ENCODE measurements at places on chromosomes 11 and 22.

DNA sequence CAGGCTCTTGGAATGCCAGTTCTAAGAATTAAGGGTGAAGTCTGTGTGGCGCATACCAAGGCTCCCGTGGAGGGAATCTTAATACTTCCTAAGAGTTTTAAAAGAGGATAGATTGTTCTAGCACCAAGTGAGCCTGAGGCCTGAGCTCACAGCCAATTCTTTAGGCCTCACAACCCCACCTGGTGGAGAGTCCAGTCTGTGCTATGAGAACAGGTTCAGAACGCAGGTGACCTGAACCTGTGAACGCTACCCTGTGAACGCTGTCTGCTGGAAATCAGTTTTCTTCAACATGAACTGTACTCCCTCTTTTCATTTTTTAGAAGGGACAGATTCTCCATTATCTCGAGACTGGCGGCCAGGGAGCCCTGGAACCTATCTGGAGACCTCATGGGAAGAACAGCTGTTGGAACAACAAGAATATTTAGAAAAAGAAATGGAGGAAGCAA, 43.2 kb upstream of the DLAT start:
- DNase-seq, result peak; percentile 39

- DNase-seq, result no peak
These were observed 144.0 kb downstream of the FBXO7 start for GRCh38 chr22:32618441-32619140.

- no peak for DNase-seq
These were observed 51.3 kb upstream of the SESN3 start for GRCh38 chr11:95282291-95282751.

GRCh38 chr11:100821198-100821597, 134.1 kb downstream of the ARHGAP42 start:
- DNase-seq, result no peak

GRCh38 chr11:128179039-128179438, 408.3 kb downstream of the ETS1 start:
- DNase-seq, result no peak

DNA sequence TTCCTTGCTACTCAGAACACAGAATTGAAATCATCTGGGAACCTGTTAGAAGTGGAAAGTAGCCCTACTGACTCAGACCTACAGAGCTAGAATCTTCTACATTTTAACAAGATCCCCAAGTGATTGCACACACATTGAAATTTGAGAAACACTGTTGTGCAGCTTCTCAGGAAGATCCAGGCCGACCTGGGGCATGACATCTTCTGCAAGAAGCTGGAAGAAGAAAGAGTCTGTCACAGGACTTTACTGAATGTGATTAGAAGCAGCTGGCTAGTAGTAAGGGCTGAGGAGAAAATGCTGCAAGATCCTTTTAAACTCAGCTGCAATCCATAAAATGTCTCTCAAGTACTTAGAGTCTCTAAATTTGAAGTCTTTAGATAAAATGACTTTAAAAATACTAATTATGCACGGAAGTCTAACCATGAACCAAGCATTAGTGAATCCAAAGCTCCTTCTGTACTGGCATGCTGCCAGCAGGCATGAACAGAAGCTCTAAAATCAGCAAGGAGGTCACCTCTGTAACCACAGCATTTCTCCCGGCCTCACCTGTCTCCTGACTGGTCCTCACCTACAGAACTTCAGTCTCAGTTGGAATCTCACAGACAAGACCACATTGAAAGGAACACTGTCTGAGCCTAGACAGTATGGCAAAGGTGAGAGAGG, 85.0 kb downstream of the SERGEF start:
- no peak for DNase-seq

GRCh38 chr11:106957030-106957482, 61.2 kb downstream of the GUCY1A2 start:
- DNase-seq, result peak; percentile 12

DNA sequence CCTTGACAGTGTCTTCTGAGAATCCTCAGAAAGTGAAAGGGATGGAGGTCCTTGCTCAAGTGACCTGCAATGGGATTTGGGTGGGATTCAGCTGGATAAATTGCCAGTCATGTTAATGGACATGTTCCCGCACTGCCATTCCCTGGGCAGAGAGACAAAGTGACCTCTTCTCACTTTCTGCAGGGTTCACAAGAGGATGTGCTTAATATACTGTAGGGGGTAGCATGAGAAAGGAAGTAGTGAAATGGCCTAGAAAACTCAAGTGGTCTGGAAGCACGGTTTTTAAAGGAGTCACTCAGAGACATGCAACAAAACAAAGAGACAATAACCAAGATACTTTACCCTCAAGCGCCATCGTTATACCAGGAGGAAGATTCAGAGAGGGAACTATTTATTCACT, 70.2 kb downstream of the NELL1 start:
- DNase-seq, result no peak

GRCh38 chr11:62719302-62719978, 7.8 kb downstream of the HNRNPUL2 start:
- DNase-seq, result no peak

- DNase-seq, result no peak
These were observed 12.1 kb downstream of the LRFN4 start for GRCh38 chr11:66868726-66869566.

DNA sequence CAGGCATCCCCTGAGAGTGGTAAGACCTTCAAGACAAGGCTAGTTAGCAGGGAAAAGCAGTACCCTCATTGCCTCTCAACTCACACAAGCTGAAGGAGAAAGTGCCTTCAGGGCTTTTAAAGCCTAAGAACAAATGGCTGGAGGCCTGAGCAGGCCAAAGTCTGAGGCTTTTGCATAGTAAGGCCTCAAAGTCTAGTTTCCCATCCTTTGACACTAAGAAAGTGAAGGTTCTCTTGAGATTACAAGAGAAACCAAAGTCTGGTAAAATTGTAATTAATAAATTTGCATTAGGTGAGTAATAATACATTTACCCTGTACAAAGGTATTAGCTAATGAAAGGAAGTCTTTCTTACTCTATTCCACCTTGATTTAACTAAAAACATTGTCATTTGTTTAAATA, 47.0 kb upstream of the CCDC89 start:
- DNase-seq, result no peak

- no peak for DNase-seq
These were observed 3.6 kb upstream of the WT1 start for GRCh38 chr11:32438866-32439489.

- peak; percentile 25 for DNase-seq
These were observed 2.7 kb upstream of the RHOD start for GRCh38 chr11:67053896-67054329.

GRCh38 chr22:42724062-42724461, 3.4 kb upstream of the A4GALT start:
- no peak for DNase-seq

- DNase-seq, result no peak
These were observed 843 bp downstream of the OR56B1 start for GRCh38 chr11:5737091-5737490.

GRCh38 chr11:80841675-80842074, 1400.8 kb upstream of the TENM4 start:
- no peak for DNase-seq

GRCh38 chr22:20076627-20077172, 3.3 kb upstream of the DGCR8 start:
- DNase-seq, result no peak

DNA sequence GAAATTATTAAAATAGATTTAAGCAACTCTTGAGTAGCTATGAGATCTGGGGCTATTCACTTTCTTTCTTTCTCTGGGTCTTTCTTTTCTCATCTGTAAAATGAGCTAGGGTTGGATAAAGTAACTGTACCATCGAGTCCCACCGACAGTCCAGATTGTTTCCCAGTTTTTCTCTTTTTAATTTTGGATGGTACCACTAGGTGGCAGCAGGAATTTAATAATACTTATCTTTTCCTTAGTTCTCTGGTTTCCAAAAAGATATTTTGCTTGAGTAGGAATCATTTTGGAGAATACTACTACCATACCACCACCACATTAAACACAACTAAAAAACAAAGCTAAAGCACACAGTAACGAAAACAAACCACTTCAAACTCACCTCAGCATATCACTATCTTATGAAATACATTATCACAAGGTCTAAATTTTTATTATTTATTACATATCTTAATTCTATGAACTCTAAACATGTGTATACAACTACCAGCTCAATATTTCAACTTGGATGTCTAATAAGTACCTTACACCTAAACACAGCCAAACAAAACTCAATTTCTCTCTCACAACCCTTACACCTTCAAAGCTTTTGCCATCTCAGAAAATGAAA, 584.0 kb downstream of the KCNA4 start:
- DNase-seq, result no peak

DNA sequence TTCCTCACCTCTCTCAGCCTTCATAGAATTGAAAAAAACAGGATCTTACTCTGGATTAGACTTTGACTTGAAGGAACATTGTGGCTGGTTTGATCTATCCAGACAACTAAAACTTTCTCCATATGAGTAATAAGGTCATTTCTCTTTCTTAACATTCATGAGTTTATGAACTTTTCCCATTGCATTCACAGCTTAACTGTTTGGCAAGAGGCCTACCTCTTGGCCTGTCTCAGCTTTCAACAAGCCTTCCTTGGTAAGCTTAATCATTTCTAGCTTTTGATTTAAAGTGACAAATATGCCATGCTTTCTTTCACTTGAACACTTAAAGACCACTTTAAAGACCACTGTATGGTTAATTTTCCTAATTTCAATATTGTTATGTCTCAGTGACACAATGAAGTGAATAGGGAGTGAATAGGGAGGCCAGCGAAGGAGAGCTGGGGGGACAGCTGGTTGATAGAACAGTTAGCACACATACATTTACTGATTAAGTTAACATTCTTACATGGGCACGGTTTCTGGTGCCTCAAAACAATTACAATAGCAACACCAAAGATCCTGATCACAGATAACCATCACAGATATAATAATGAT, 17.0 kb downstream of the IMMP1L start:
- no peak for DNase-seq

GRCh38 chr11:120086651-120087050, 51.3 kb downstream of the TRIM29 start:
- DNase-seq, result no peak

GRCh38 chr22:50367778-50368500, 24.8 kb downstream of the PPP6R2 start:
- DNase-seq, result no peak

DNA sequence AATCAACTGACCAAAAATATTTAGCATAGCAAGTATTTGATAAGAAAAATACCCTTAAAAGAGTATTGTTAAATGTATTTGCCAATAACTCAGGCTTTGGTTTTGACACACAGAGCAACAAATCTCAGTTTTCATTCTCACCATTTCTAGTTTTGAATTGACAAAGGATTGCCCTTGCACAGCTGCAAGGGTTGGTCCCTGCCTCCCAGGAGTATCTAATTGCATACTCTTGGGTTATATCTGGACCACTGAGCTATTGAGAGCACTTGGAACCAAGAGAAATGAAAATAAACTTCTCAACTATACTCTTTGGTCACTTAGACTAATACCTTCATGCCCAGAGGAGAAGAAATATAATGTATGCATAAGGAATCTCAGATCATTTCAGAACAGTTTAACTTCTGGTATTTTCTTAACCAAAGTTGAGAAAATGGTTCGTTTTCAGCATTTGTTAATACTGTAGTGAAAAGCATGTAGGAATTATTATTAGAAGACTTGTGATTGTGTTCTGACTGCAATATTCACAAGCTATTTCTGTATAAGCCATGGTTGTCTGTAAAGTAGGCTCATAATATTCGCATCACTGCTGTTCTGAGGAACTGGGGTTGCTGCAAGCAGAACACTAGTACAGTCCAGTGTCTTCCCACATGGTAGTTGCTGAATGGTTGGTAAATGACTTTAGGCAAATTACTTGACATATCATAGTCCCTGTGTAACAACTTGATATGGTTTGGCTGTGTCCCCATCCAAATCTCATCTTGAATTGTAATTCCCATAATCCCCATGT, 7.9 kb downstream of the C2CD3 start:
- DNase-seq, result no peak

DNA sequence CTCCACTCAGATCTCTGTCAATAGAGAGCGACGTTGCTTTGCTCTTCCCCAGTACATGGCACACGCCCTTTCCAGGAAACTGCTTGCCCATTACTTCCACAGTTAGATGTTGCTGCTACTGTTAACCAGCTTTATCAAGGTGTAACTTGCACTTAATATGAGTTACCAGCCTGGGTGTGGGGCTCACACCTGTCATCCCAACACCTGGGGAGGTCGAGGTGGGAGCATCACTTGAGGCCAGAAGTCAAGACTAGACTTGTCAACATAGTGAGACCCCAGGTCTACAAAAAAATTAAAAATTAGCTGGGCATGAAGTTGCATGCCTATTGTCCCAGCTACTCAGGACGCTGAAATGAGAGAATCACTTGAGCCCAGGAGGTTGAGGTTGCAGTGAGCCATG, 177.1 kb upstream of the B3GAT1 start:
- no peak for DNase-seq

DNA sequence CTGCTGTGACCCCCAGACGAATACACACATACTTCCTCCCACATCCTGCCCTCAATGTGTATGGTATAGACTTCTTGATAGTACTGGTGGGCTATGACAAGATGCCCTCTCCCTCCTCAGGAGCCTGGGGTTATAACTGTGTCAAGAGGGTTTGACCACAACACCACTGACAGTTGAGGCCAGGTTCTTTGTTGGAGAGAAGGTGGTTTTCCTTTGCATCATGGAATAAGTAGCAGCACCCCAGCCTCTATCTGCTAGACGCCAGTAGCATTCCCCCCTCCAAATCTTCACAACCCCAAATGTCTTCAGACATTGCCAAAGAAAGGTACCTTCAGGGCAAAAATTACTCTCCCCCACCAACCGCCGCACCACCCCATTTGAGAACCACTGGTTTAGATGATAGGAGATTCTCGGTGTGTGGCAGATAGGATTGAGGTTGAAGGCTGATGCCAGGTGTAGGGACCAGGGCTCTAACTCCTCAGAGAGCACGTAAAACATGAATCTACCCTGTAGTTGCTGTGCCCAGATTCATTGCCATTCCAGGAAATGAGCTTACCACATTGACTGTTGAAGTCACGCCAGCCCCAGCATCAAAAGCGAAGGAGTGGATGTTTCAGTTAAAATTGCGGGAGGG, 5.5 kb upstream of the MYO18B start:
- no peak for DNase-seq

- DNase-seq, result no peak
These were observed 30.5 kb upstream of the PHOX2A start for GRCh38 chr11:72274435-72274834.

DNA sequence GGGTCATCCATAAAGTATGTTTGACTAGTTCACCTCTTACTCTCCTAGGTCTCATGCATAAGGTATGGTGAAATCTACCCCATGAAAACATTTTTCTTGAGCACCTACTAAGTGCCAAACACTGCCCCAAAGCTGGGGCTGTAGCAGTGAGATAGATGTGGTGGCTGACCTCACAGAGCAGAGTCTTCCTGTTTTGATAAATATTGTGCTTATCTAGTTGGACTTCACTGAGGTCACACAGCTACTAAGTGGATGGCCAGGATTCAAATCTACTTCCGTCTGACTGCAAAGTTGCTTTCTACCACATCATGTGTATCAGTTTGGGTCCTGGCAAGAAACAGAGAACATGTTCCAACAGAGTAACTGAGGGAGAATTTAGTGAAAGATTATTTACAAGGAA, 6.4 kb upstream of the HTATIP2 start:
- no peak for DNase-seq

- DNase-seq, result no peak
These were observed 42.9 kb downstream of the QSER1 start for GRCh38 chr11:32935462-32936029.

All from NCI-H2171 (cell line).